ENCODE measurements at places on chromosomes 5 and 9.

DNA sequence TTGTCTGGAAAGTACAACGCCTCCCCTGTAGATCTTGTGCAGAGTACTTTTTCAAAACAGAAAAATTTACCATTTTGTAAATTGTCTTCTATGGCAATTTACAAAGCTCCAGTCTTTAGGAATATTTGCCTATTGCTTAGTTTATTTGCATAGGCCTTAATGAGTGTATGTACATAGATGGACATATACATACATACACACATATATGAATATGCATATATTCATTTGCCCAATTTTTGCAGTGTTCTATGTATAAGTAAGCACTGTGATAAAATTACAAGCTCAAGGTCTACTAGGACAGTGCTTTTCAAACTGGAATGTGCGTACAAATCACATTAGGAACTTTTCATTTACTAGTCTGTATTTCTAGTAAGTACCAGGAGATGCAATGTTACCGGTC, 301.3 kb upstream of the SMARCA2 start:
- no peak for DNase-seq

GRCh38 chr9:9133526-9133925, 1333.9 kb upstream of the DMAC1 start:
- DNase-seq: no peak

DNA sequence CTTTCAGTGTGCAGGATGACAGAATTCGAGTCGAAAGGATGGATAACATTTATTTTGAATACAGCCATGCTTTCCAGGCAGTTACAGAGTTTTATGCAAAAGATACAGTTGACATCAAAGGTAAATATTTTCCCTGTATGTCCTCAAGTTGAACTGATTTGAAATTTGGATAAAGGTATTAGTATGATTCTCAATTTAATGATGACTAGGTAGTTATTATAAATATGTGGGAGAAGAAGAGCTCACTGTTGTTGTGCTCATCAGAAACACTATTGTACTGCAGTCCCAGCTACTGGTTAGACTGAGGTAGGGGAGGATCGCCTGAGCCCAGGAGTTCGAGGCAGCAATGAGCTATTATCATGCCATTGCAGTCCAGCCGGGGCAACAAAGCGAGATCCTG, 70.7 kb upstream of the DHFR start:
- DNase-seq: no peak

- no peak for DNase-seq
Observed at GRCh38 chr5:59835800-59836199, 57.7 kb downstream of the PDE4D start.

DNA sequence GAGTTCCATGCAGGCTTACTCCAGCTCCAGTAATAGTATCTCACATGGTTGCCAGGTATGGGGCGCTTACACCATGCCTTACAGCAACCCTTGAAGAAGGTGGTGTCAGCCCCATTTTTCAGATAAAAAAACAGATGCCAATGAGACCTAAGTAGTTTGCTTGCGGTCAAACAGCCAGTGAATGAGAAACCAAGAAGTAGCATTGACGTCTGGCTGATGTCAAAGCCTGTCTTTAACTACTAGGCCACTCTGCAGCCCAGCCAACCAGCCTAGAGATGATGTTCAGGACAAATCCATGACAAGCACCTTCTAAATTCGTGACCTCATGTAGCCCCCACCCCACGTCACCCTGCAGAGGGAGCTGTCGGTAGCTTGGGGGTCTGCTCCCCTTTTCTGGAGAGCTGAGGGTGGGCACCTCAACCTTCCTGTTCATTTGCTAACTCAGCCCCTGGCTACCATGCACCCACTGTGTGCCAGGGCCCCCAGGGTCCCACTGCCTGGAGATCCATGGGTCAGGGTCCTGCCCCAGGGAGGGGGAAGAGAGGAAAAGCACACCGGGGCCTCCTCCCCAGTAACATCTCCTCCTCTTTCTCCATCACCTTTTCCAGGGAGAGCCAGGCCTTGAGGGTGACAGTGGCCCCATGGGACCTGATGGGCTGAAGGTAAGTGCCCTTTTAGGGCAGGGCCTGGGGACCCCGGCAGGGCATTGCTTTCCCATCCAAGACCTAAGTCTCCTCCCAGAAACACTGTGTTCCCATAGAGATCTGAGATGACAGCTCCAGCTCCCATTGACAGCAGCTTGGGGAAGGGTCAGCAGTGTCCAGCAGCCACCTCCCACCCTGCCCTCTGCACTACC, 52.5 kb upstream of the ORM1 start:
- no peak for DNase-seq

GRCh38 chr5:14930486-14930885, 58.9 kb upstream of the ANKH start:
- DNase-seq: no peak
